Pancreas (tissue), 10 donors: ENCODE measurements at places on chromosomes 3 and 15. TPM values are rescaled to one million over a fixed set of nuclear protein-coding genes. Genes with fewer than 3 reads are reported as not detected.

Gene CCR3
- not detected for polyA plus RNA-seq

Gene SCG3
- 16.2 TPM for polyA plus RNA-seq

Gene CAND2
- 6.2 TPM for polyA plus RNA-seq

Gene SLC28A1
- polyA plus RNA-seq: 0.02 TPM

Gene PP2D1
- polyA plus RNA-seq: not detected

Gene IGSF11
- 6.2 TPM for polyA plus RNA-seq

Gene IP6K1
- 11.2 TPM for polyA plus RNA-seq

Gene EFCAB12
- polyA plus RNA-seq: 2.0 TPM

Gene KPNA1
- polyA plus RNA-seq: 12.6 TPM

Gene TRIP4
- 15.4 TPM for polyA plus RNA-seq

Gene NOX5
- polyA plus RNA-seq: 0.04 TPM

Gene ZIC1
- polyA plus RNA-seq: not detected

Gene NANOGP8
- 0.80 TPM for polyA plus RNA-seq

Gene HESX1
- polyA plus RNA-seq: 1.4 TPM

Gene INAFM2
- 11.7 TPM for polyA plus RNA-seq

Gene SAMD7
- polyA plus RNA-seq: not detected

Gene PSMD2
- polyA plus RNA-seq: 39.1 TPM

Gene CFAP100
- polyA plus RNA-seq: not detected

Gene SCN11A
- 0.09 TPM for polyA plus RNA-seq

Gene PLIN1
- 19.0 TPM for polyA plus RNA-seq

Gene HYKK
- polyA plus RNA-seq: 3.2 TPM

Gene CDHR4
- polyA plus RNA-seq: not detected

Gene PRSS50
- 0.87 TPM for polyA plus RNA-seq

Gene FEZF2
- polyA plus RNA-seq: not detected

Gene SLC12A6
- 2.8 TPM for polyA plus RNA-seq
